ENCODE measurements at places on chromosomes 13 and 19.

GRCh38 chr19:38095411-38096308 lies 128.4 kb downstream of the DPF1 start:
- DNase-seq: peak; percentile 90

DNA sequence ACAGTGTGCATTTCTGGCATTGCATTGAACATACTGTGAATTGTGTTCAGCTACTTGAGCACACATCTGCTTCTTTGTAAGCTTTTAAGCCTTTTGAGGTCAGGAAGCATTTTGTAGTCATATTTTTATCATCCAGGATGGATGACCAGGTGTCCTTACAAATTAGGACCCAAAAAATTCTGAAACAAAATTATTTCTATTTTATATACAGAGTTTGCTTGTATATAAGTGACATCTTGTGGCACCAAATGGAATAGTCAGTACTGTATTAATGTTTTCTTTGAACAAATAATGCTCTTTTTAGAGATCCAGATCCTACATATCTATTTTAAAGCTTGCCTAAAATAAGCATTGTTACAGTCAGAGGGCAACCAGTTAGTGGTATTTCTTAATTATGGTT lies 9.5 kb upstream of the SUPT20H start:
- DNase-seq: no peak

GRCh38 chr19:49148784-49149651 lies 6.2 kb downstream of the HRC start:
- peak; percentile 98 for DNase-seq

DNA sequence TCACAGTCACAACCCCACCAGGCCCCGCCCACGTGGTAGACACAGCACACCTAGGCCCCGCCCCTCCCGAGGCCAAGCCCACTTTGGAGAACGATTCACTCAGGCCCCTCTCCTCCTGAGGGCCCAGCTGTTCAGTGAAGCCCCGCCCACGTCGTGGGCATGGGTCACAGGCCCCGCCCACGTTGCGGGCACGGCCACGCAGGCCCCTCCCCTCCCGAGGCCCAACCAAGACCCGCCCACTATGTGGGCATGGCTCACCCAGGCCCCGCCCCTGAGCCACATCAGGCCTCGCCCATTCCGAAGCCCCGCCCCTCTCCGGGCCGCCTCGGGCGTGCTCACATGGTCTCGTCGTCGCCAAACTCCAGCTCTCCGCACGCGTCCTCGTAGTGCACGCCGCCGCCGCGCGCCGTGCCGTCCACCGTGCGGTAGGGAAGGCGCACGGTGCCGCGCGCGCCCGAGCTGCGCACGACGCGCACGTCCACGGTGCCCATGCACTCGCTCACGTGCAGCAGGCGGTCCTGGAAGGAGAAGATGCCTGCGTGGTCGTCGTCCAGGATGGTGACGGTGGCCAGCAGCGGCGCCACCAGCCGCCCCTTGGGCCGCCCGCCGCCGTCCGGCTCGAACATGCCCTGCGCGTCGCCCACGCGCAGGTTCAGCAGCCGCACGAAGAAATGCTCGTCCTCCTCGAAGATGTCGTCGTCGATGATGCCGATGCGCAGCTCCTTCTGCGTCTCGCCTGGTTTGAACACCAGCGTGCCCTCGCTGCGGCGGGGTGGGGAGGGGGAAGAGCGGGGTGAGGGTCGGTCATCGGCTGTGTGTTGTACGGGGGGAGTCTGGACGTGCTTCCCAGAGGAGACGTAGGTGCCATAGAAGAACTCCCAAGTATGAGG lies 24.0 kb downstream of the SLC8A2 start:
- peak; percentile 98 for DNase-seq

DNA sequence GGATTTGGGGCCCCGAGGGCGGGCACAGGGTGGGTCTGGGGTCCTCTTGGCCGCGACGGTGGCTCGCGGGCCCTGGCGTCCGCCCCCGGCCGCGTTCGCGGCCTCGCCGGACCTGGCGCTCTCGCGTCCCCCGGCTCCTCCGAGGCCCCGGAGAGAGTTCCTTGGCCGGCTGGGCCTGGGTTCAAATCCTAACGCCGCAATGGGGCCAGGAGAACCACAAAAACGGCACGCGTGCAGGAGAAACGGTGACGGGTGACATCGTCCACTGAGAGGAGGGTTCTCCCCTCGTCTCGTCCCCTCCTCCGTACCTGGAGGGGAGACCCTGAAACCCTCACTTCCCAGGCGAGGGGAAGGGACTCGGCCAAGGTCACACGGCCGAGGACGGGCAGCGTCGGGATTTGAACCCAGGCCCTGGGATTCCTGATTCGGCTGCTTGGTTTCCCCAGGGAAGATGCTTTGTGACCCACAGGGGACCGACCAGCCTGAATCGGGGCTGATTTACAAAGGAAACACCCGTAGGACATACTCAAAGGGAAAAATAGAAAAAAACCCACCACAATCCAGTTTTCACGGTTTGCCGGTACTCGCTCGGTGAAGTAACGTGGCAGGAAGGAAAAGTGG lies 624 bp downstream of the SAFB start:
- DNase-seq: peak; percentile 52

DNA sequence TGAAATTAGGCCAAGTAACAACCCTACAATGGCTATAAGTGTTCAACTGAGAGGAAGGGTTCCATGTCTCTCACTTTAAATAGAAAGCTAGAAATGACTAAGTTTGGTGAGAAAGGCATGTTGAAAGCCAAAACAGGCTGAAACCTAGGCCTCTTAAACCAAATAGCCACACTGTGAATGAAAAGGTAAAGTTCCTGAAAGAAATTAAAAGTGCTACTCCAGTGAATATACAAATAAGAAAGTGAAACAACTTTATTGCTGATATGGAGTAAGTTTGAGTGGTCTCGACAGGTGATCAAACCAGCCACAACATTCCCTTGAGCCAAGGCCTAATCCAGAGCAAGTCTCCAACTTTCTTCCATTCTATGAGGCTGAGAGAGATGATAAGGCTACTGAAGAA lies 209.6 kb downstream of the KLF12 start:
- no peak for DNase-seq

DNA sequence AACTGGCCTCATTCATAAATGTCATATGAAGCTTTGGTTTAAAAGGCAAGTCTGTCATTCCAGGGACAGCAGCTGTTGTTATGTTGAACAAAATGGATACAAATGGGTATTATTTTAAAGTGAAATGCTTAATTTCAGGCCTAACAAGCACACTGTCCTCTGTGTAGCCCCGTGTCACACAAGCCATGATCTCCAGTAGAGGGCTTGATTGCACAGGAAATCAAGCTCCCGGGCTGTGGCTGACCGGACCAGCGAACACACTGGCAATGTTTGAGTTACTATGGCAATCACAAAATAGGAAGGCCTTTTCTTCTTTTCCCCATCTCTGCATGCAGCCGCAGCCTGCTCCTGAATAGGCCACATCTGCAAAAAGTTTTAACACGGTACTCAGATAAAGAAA lies 64.0 kb upstream of the GSX1 start:
- peak; percentile 60 for DNase-seq

GRCh38 chr13:46495651-46496050 lies 57.3 kb upstream of the LRCH1 start:
- DNase-seq: no peak

- no peak for DNase-seq
Measured at GRCh38 chr13:67390462-67391086, 160.4 kb upstream of the PCDH9 start.

GRCh38 chr19:40035996-40036395 lies 20.0 kb downstream of the ZNF780B start:
- DNase-seq: no peak

DNA sequence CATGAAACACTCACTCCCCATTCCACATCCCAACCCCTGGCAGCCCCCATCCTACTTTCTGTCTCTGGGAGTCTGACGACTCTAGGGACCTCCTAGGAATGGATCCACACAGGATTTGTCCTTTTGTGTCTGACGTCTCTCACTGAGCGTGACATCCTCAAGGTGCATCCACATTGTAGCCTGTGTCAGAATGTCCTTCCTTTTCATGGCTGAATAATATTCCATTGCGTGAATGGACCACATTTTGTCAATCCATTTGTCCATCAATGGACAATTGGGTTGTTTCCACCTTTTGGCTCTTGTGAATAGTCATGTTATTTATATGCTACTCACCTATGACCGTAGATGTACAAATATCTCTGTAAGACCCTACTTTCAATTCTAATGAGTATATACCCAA lies 16.8 kb upstream of the NMRK2 start:
- no peak for DNase-seq

- DNase-seq: peak; percentile 86
Measured at GRCh38 chr19:33194886-33195644, 935 bp downstream of the LRP3 start.

DNA sequence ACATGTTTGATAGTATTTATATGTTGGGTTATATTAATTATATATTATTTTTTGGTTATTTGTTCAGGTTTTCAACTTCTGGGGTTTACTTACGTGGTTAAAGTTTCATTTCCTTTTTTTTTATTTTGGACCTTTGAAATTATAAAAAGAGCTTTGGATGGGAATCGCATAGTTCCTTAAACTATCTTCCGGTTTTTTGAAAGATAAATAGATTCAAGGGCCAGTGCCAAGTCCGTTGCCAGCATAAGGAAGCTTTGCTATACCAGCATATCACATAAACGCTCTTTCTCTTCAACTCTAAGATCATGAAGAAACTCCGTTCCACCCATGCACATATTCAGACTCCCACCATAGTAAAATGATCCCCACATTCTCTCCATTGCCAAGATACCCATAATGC lies 7.4 kb upstream of the OXGR1 start:
- no peak for DNase-seq

GRCh38 chr13:29594303-29594709 lies 1.2 kb downstream of the SLC7A1 start:
- DNase-seq: peak; percentile 60

DNA sequence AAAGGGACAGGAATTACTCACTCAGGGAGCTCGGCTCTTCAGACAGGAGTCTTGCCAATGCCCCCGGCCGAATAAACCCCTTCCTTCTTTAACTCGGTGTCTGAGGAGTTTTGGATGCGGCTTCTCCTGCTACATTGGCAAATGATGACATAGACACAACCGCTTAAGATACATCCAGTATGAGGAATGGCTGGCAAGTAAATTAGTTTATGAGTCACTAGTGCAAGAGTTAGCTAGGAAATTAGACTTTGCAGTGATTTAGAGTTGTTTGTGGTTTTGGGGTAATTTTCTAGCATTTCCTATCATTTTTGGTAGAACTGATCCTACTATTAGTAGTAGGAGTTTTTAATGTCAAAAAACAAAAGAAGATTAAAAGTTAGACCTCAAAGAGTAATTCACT lies 166.2 kb downstream of the SLITRK1 start:
- DNase-seq: no peak

DNA sequence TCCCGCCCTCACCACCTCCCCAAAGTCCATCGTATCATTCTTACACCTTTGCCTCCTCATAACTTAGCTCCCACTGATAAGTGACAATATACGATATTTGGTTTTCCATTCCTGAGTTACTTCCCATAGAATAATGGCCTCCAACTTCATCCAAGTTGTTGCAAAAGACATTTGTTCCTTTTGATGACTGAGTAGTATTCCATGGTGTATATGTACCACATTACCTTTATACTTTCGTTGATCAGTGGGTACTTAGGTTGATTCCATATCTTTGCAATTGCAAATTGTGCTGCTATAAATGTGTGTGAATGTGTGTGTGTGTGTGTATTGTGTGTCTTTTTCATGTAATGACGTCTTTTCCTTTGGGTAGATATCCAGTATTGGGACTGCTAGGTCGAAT lies 109.6 kb downstream of the ZNF536 start:
- DNase-seq: no peak

GRCh38 chr13:73970421-73971055 lies 163.7 kb downstream of the KLF12 start:
- no peak for DNase-seq

DNA sequence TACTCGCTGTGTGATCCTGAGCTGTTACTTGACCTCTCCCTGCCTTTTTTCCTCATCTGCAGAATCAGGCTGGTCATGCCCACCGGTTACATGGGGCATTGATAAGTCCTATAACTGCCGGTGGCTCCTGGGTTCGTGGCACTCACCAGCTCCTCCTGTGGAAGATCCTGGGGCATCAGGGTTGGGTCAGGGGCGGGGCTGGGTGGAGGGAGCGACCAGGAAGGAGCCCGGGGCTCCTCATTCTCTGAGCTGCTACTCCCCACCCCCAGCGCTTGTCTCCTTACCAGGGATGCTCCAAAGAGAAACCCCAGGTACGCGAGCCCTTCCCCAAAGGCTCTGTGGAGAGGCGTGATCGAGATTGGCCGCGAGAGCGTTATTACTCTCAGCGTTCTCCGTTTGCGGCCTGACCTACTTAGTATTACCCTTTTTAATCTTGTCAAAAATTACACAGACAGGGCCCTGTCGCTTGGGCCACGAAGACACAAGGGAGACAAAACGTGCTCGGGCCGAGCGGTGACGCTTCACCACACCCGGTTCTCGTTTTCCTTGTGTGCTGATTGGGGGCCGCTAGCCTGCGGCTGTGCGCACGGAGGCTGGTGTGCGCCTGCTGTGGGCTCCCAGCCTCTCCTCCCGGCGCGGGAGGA lies 10.7 kb downstream of the HDGFL2 start:
- peak; percentile 57 for DNase-seq

- no peak for DNase-seq
Measured at GRCh38 chr19:55297267-55297666, 13.5 kb downstream of the BRSK1 start.

- peak; percentile 43 for DNase-seq
Measured at GRCh38 chr13:113874579-113875428, 10.9 kb upstream of the GAS6 start.

DNA sequence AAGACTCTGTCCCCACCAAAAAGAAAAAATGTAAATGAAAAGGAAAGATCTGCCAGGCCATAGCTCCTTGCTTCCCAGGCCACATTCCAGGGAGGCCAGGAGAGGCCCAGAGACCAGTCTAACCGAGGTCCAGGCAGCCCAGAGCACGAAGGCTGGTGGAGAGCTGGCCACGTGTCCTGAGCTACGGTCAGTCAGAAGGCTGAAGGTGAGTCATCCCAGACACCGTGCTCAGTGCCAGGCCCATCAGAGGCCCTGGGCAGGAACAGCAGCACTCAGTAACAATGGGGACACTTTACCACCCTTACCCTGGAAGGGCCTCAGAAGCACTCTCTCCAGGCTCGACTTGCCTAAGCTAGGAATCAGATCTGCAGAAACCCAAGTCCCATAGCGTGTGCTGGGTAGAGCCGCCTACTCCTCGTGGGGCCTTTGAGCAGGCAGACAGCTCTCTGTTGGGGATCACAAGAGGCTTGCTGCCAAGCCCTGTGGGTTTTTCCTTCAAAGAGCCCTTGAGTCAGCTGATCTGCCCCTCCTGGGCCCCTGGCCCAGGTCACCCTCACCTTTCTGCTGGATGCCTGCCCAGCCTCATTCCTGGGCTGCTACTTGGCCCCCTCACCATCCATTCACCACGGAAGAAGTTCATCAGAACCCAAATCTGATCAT lies 11.6 kb upstream of the DNMT1 start:
- DNase-seq: no peak

DNA sequence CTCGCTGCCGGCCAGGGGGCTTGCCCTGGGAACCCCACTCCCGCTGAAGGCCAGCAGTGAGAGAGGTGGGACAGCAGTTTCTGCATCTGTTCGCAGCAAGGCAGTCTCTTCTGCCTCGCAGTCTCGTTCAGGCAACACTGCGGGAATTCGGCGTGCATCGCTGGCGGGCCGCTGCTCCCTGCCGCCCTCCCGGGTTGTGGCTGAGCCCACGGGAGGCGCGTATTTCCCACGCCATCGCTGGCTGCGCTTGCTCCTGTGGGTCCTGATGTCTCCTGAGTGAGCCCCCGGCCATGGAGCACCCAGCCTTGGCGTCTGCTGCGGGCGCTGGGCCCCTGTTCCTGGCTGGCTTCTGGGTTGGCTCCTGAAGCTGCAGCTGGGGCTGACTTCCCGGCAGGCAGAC lies 227.9 kb downstream of the TEX29 start:
- no peak for DNase-seq

All from H7 (cell line).